GM19239 (cell line): ENCODE measurements at places on chromosomes 12 and 14.

DNA sequence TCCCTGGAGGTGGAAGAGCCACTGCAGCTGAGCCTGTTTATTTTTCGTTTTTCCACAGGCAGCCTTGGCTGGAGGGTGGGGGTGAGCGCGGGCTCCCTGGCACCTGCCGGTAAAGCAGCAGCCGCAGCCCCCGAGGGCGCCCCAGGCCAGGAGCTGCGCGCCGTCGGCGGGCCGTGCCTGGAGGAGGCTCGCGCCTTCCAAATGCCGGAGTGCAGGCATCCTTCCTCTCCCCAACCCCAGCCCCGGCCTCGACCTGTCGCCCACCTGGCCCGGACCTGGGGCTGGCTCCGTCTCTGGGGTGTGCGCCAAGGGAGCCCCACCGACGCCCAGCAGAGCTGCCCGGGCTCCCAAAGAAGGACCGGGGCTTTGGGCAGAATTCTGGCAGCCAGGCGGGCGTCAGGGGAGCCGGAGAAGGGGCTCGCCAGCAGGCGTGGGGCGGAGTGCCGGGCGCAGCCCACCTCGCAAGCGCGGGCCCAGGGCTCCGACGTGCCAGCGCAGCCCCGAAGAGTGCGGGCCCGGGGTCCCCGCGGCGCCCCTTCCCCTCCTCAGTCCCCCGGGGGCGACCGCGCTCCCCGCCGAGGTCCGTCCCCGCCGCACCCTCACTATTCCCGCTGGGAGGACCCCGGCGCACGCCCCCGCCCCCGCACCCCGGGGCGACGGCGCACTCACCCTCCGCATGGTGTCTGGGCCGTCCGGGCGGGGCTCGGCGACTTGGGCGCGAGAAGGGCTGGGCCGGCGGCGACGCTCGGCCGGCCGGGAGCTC is 130.3 kb downstream of the NDUFA12 start:
- DNase-seq = peak; percentile 75

GRCh38 chr12:68867606-68868005 is 59.6 kb downstream of the MDM2 start:
- DNase-seq = no peak

GRCh38 chr14:100604709-100605108 is 17.5 kb upstream of the BEGAIN start:
- no peak for DNase-seq

- DNase-seq = no peak
Observed at GRCh38 chr12:67747869-67748742, 99.6 kb downstream of the DYRK2 start.

- DNase-seq = no peak
Observed at GRCh38 chr14:66219886-66220285, 266.3 kb upstream of the CCDC196 start.

- no peak for DNase-seq
Observed at GRCh38 chr12:3362737-3363136, 128.3 kb upstream of the PRMT8 start.

DNA sequence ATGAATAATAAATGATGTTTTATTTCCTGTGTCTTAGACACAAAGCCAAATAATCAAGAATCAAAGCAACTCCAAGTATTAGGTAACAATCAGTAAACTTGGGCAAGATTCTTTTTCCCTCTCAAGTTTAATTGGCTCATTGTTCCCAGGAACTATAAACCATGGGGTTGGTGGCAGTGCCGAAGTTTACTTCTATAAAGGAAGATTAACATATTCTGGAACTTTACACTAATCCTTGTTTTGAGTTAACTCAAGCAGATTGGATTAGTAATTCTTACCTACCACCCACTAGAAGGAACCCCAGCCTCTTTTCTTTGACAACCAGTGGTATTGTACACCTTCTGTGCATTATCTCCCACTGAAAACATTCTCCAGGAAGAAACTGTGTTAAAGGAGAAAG is 197.1 kb downstream of the EXOC5 start:
- no peak for DNase-seq

DNA sequence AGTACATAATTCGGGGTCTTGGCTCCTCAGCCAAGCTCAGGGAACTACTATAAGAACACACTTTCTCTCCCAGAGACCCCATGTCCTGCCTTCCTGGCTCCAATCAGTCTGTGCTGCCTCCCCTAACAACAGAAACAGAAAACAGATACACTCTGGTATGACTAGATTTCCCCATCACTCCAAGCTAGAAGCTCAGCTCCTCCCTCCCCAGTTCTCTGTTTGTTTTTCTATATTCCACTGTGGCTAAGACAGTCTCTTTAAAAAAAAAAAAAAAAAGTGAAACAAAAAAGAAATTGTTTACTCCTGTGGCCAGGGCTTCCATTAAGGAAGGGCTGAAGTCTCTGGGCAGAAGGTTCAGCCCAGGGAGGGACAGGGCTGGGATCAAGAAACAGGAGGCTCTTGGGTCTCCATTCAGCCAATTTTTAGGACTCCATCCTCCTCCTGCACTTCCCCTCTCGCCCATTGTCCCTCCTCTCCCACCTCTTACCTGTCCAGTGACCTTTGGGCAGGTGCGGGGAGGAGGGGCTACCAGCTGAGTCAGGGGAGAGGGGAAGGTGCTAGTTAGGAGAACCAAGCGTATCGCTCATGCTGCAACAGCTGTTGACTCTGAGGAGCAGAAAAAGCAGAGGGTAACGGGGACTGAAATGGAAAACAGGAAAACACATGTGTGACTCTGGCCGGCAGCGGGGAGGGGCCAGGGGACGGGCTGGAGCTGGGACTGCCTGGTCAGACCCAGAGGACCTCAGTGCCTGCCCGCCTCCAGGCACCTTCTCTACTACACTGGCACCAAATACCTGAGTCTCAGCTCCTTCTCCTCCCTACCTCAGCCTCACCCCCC is 4.1 kb upstream of the SLC7A7 start:
- DNase-seq = no peak

DNA sequence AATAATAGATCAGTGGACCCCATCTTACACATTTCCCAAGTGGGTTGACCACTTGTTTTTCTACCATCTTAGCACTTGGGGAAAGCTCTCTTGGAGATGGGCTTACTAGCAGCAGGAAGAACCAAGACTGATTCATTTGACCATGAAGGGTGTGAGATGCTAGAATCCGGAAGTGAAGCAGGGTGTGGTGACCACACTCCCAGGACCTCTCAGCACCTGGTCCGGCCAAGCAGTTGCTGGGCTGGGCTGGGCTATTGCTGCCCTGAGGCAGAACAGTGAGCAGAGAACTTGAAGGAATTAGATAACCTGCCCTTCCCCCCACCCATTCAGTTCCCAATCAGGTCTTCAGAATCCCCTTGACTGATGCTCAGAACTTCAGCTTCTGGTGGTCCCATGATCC is 24.4 kb downstream of the ADCY6 start:
- no peak for DNase-seq

DNA sequence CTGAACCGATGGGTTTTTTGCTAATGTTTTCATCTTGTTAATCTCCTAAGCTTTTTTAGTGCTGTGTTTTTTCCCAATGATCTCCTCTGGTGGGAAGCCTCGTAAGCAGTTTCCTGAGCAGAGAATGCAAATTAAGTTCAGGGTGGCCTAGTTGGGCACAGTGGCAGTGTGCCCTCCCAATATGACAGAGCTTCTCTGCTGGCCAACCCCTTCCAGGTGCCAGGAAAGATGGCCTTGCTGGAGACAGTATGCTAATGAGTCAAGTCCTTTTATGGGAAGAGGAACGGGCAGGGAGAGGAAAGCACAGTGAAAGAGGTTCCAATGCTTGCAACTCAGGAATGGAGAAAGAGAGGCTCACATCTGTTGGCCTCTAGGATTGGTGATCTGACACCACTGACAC is 115.8 kb downstream of the GCH1 start:
- DNase-seq = no peak

GRCh38 chr12:76024942-76025600 is 6.5 kb downstream of the PHLDA1 start:
- no peak for DNase-seq

DNA sequence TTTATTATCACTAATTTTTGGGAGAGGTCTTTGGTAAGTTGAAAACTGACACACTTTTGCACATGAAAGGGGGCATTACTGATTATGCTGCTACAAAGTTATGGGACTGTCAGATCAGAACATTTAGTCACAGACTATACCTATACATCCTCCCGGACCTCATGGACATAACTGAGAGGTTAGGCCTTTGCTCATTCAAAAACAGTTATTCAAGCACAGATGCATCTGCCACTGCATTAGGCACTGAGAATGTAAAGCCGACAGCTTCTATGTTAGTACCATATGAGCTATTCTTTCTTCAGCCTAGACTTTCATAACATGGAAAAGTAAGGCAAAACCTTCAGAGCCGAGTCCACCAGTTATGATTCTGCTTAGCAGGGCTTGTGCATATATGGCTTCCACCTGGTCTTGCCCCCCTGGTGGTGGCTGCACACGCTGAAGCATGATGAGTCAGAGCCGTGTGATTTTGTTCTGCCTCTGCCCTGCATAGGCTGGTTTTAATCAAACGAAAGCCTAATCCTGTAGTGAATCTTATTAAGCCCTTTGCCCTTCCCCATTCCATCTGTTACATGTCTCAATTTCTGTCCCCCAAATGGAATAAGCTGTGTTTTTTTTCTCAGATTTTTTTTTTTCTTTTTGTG is 21.8 kb upstream of the RNU6-8 start:
- no peak for DNase-seq

GRCh38 chr12:131312793-131313545 is 359.3 kb downstream of the ADGRD1 start:
- no peak for DNase-seq

GRCh38 chr14:101191721-101192660 is 288.5 kb upstream of the RTL1 start:
- no peak for DNase-seq

- peak; percentile 5 for DNase-seq
Observed at GRCh38 chr12:89016970-89017778, 335.1 kb downstream of the DUSP6 start.

DNA sequence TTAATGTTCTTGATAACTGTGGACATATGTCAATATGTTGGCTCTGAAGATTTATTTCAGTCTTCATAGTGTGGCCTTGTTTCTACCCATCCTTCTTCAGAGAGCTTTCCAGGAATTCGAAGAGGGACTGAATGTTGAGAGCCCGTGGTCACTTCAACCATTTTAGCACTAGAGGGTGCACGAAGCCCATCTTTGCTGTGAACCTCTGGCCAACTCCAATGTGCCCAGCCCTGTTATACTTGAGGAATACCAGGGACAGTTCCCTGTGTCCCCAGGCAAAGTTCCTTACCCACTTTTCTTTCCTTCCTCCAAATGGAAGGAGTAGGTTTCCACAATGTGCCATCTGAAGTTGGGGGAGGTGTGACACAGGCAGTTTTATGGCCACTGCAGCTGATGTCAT is 603.5 kb downstream of the RPL10L start:
- no peak for DNase-seq

DNA sequence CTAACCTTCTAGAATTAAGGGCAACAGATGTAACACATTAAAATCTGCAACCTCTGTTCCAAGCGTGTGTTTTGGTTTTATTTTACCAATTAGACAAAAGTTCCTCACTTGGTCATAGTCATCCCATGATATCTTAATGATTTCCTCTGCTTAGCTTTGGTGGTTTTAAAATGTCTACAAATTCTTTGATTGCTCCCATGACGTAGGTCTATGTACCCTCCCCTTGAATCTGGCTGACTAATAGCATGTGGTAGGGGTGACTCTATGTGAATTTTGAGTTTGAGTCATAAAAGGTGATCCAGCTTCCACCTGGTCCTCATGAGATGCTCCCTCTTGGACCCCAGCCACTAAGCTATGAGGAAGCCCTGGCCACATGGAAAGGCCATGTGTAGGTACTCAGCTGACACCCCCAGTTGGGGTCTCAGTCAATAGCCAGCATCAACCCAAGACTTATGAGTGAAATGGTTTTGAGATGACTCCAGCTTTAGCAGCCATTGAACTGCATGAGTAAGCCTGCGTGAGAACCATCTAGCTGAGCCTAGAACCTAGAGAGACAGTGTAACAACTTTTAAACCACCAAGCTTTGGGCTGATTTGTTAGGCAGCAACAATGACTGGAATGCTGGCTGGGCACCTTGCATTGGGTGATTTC is 247.1 kb downstream of the MSRB3 start:
- DNase-seq = no peak

DNA sequence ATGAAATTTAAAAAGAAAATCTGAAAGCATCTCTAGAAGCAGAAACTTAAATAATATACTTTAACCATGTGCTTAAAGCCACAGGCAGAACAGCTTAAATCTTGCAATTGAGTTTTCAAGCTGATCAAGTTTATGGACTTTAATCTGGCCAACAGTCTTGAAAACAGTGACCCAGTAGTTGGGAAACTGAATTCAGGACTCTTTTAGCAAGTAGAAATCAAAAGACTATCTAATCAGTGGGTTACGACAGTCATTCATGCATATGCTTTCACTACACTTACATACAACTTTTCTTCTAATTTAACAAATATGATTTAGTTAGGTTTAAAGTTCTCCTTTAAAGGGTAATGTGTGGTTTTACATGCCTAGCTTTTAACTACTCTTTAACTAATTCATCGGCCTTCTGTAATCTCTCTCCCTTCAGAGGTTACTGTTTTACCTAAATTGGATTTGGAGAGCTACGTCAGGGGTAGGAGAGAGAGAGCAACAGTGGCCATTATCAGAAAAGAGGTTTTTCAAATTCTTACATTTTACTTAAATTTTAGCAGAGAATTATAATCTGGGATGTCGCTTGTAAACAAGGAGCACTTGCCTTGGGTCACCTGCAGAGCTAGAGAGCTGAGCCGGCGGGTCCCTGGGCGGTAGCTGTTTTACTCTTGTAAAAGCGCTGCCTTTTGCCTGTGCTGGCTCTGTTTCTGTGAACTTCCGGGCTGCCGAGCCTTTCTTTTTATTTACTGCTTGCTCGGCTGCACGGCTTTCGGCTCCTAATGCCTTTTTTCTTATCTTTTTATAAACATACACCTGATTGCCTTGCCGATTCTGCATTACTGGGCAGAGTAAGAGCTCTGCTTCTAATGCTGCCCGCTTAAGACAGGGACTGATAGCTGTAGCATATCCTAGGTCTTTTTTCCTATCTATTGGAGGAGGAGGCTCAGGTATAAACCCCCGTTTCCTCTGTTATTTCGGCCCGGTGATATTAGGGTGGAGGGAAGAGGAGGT is 17.4 kb upstream of the LYZ start:
- DNase-seq = no peak

- no peak for DNase-seq
Observed at GRCh38 chr12:110316861-110317260, 35.8 kb downstream of the ATP2A2 start.

- no peak for DNase-seq
Observed at GRCh38 chr12:95100264-95101190, 27.1 kb upstream of the NR2C1 start.

DNA sequence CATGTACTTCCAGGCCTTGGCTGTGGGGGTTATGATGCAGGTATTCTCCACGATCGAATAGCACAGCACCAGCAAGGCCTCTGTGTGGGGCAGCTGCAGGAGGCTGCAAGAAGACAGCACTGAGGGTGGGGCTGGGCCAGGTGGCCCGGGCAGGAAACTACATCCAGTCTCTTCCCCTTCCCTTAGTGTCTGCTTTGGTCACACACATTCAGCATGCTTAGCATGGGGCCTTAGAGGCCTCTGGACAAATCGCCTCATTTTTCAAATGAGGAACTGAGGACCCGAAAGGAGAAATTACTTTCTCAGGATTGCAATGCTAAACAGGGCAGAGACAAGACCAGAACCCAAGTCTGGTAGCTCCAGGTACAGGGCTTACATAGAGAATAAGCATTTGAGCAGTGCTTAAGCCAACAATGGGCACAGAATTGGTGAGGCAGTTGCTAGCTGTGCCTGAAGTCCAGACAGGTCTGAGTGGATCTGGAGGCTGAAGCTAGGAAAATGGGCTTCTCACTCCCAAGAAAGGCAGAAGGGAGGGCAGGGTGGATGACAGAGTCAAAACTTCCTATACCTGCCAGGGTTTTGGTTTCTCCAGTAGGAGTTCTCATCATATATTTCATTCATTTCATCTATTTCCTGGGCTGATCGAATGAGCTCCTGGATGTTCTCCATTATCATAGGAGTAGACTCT is 3.5 kb downstream of the ACRBP start:
- DNase-seq = no peak
